ENCODE measurements at places on chromosomes 16 and 17. TPM values are rescaled to one million over a fixed set of nuclear protein-coding genes. Genes with fewer than 3 reads are reported as not detected.

- H3K27ac ChIP-seq, result no peak overlapping the region
- H3K27me3 ChIP-seq, result no peaks in the 10 kb centered on the region
- peaks cover 52% of the 10 kb centered on the region for H3K4me1 ChIP-seq
- DNase-seq, result no peak
- H3K4me3 ChIP-seq, result no peak overlapping the region
- peaks cover 75% of the 10 kb centered on the region for H3K36me3 ChIP-seq
Measured at GRCh38 chr17:65548269-65548969, 13.0 kb downstream of the AXIN2 start.

- H3K27ac ChIP-seq, result no peak overlapping the region
- no peak for DNase-seq
- H3K4me1 ChIP-seq, result peaks cover 16% of the 10 kb centered on the region
- peak overlapping the region; percentile 44 for H3K4me3 ChIP-seq
- no peaks in the 10 kb centered on the region for H3K36me3 ChIP-seq
Measured at GRCh38 chr16:85750146-85750826, 610 bp downstream of the C16orf74 start.

DNA sequence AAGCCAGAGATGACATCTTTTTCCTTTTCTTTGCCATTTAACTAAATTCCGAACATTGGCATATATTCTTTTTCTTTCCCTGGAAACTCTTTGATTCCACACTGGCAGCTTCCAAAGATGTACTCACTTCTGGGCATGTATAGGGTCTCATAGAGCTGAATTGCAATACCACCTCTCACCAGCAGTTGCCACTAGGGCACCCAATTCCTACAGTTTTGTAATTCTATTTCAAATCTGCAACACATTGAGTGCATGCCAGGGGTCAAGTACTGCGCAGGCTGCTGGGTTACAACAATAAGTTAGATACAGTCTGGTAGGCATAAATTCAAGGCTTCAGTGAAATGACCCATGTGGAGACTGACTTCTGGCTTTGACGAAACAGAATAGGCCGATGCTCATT is 208.8 kb upstream of the NLRP1 start:
- DNase-seq, result no peak
- peaks cover 6% of the 10 kb centered on the region for H3K27me3 ChIP-seq
- no peaks in the 10 kb centered on the region for H3K36me3 ChIP-seq
- H3K27ac ChIP-seq, result no peak overlapping the region

- H3K27ac ChIP-seq, result no peak overlapping the region
- DNase-seq, result no peak
- no peaks in the 10 kb centered on the region for H3K36me3 ChIP-seq
- H3K27me3 ChIP-seq, result no peaks in the 10 kb centered on the region
- H3K4me1 ChIP-seq, result no peaks in the 10 kb centered on the region
- H3K4me3 ChIP-seq, result no peak overlapping the region
Measured at GRCh38 chr17:68909066-68909465, 46.1 kb downstream of the ABCA8 start.

Gene CRLF3
- total RNA-seq, result 62.9 TPM

GRCh38 chr16:52066962-52067361 is 480.0 kb downstream of the TOX3 start:
- H3K4me3 ChIP-seq, result no peak overlapping the region
- DNase-seq, result no peak
- H3K27me3 ChIP-seq, result no peaks in the 10 kb centered on the region
- no peaks in the 10 kb centered on the region for H3K36me3 ChIP-seq

Gene CCL8
- total RNA-seq, result not detected

GRCh38 chr17:20214794-20215193 is 205.6 kb downstream of the SPECC1 start:
- no peaks in the 10 kb centered on the region for H3K36me3 ChIP-seq
- H3K27ac ChIP-seq, result no peak overlapping the region
- no peaks in the 10 kb centered on the region for H3K4me1 ChIP-seq

- no peak overlapping the region for H3K4me3 ChIP-seq
- peaks cover 39% of the 10 kb centered on the region for H3K36me3 ChIP-seq
- no peaks in the 10 kb centered on the region for H3K27me3 ChIP-seq
- peaks cover 40% of the 10 kb centered on the region for H3K4me1 ChIP-seq
Measured at GRCh38 chr16:30112197-30113030, 923 bp downstream of the GDPD3 start.

Measured in CD4-positive, alpha-beta T cell (primary cell).